ENCODE measurements at places on chromosomes 4 and X.
A peak's percentile ranks its signal among the peaks of the same experiment; 100 is the strongest.

- DNase-seq = no peak
Observed at GRCh38 chr4:86974551-86974994, 39.8 kb downstream of the AFF1 start.

DNA sequence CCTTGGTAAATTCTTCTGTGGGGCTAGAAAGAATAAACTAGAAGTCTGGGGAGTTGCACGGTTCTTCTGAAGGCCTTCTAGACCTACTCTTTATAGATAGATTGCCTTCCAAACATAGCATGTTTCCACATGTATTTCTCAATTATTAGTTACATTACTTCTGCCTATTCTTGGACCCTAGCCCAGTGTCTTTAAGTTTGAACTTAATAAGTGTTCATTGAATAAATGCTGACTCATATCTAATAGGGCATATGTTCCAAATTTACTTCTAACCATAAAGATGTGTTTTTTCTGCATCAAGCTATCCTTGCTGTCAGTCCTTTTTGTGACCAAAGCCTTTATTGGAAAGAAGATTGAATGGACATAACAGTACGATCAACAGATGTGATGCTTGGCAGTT lies 503.6 kb upstream of the ZFP42 start:
- no peak for DNase-seq

DNA sequence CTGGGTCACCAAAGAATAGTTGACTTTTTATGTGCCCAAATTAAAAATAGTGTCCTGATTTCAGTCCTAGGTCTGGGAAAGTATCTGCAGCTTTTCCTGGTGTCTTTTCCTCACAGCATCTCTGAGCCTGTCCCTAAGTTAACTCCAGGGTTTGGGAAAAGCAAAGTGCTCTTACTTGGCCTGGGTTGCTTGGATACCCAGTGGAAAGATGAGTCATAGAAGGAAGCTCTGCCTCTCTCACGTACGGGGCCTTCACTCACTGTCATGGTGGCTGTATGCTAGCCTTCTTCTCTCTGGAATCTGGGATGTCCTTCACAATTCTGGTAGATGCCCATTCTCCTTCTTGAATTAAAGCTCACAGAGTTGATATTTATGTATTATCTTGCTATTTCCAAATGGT lies 607.3 kb downstream of the ANKRD50 start:
- no peak for DNase-seq

- DNase-seq = no peak
Observed at GRCh38 chr4:173012608-173013007, 156.0 kb upstream of the GALNT7 start.

- no peak for DNase-seq
Observed at GRCh38 chr4:176638992-176639391, 153.7 kb downstream of the VEGFC start.

- no peak for DNase-seq
Observed at GRCh38 chr4:61003301-61003700, 196.8 kb upstream of the ADGRL3 start.

GRCh38 chr4:42554072-42554471 lies 102.8 kb downstream of the ATP8A1 start:
- DNase-seq = no peak

DNA sequence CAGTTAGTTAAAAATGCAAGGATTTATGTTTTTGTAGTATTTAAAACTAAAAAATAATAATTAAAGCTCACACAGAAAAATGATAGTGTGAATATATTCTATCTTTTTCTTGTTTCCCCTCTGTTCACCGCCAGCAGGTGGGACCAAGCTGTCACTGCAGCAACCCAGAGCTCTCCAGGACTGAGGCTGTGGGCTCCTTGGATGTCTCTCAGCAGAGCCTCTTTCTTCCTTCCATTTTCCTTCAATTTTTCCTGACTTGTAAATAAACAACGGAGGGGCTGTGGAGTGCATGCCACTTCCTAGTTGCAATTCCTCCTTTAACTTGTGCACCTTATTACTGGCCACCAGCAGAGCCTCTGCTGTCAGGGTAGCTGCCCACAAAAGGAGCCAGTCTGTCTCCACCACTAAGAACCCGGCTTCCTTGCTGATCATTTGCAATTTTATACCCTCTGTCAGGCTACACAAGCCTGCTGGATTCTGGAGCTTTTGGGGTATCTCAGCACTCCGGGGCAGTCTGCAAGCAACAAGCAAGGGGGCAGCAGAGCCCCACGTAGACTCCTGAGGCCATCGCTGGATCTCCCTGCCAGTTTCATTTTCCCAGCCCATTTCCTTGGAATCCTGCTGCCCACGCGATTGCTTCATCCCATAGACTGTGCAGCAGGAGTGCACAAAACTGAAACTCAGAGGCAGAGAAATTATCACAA lies 1467.4 kb downstream of the C4orf33 start:
- peak; percentile 72 for DNase-seq

DNA sequence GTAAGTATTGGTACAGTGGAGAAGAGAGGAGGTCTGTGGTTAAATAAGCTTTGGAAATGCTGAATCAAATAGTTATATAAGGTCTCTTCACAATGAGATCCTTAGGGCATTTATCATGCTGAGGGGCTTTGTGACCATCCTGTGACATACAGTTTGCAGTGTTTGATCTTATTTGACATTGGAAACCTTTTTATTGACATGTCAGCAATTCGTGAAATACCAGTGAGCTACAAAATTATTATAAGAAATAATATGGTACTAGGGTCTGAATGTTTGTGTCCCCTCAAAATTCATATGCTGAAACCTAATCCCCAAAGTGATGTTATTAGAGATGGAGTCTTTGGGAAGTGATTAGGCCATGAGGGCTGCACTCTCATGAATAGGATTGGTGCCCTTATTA lies 98.4 kb downstream of the MID1IP1 start:
- DNase-seq = no peak

DNA sequence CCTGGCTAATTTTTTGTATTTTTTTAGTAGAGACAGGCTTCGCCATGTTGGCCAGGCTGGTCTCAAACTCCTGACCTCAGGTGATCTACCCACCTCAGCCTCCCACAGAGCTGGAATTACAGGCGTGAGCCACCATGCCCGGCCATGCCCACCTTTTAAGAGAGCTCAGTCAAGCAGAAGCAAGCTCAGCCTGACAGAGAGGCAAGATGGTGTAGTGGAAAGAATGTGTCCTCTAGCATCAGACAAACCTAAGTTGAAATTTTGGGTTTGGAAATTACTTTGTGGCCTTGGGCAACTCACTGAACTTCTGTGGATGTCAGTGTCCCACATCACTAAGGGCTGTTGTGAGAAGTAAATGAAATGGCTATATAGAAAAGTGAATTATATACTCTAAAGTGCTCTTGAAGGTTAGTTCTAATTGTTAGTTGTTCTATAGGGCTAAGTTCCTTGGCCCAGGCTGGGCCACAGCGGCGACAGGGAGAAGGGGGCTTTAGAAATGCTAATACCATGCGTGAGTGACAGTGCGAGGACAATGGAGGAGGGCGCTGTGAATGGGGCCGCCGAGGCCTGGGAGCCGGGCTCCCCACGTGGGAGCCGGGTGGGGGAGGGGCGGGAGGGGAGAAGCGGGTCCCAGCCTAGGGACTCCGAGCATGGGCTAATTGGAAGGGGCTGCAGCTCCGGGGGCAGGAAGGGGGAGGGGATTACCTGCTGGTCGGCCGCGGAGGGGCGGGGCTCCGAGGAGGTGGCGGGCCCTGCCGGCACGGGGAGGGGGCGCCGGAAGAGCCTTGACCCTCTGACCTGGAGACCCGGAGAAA lies 15.6 kb downstream of the PJA1 start:
- peak; percentile 65 for DNase-seq

- DNase-seq = no peak
Observed at GRCh38 chr4:56728512-56728911, 47.4 kb upstream of the HOPX start.

DNA sequence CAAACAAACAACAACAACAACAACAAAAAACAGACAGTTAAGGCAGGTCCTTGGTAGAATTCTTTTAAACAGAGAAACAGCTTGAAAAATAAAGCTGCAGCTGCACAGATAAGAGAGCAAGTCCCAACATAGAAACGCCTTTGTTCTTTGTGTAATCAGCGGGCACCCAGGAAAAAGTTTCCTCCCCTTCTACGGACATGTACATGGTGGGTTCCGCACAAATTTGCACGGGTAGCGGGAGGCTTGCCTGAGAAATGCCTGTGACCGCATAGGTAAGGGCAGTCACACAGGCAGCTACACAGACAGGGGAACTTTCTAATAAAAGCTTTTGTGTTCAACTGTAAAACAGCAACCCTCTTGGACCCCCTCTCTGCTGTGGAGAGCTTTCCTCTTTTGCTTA lies 25.7 kb upstream of the CT47A1 start:
- DNase-seq = no peak

DNA sequence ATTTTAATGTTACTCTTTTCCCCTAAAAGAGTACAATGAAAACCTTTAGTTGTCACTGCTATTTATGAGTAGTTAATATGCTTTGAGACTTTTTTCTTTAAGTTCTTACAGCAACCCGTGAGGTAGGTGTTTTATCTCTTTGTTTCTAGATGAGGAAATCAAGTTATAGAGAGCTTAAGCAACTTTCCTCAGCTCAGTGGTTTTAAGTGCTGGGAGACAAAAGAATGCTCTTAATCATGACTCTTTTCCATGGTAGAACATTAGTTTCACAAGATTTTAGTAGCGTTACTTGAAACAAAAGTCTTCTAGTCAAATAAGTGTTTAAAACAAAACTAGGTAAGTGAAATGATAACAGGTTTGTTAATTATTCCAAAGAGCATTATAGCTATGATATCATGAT lies 354.7 kb upstream of the PITX2 start:
- DNase-seq = no peak

DNA sequence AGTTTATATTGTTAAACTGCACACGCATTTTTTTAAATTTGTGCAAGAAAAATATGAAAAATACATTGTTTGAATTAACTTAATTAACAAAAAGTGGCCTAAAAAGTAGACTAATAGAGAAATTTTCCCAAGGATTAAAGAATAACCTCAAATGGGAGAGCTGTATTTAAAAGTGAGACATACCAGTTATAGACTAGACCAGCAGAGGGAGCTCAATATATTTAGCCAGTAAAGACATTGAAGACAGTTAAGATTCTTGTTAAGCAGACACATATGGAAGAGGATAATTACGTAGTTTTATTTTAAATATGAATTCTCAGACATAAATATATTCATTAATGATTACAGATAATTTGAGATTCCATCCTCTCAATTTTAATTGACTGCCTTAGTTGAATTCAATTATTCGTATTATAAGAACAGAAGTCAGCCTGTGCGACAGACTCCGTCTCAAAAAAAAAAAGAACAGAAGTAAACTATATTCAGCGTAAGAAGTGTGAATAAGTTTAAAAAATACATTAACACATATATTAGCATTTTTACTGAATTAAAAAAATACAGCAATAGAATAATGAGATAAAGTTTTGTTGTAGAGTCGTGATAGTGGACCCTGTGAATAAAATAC lies 64.8 kb downstream of the GLRA3 start:
- no peak for DNase-seq

- DNase-seq = peak; percentile 84
Observed at GRCh38 chrX:134670134-134670924, 12.1 kb upstream of the PLAC1 start.

GRCh38 chr4:184433258-184433892 lies 41.0 kb downstream of the IRF2 start:
- DNase-seq = no peak

GRCh38 chrX:64975491-64975890 lies 759 bp downstream of the ZC4H2 start:
- peak; percentile 58 for DNase-seq

DNA sequence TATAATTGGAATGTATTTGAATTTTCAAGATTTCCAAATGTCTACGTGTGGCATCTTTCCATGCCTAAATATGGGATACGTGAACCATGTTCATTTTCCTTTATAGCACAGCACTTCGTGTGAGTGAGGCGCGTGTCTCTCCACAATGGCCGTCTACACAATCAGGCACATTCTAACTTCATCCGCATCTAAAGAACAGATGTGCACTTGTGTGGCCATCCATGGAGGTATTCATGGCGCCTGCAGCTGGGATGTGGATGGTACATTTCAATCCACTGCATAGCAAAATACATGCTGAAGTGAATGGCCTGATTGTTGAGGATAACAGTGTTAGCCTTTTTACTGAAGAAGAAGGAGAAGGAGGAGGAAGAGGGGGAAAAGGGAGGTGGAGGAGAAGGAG lies 34.5 kb upstream of the TRIM2 start:
- no peak for DNase-seq
